Activated CD4-positive, alpha-beta T cell treated with anti-CD3 and anti-CD28 coated beads, Interleukin-2, amount 50 U/mL, for 1 hour (primary cell): ENCODE measurements at places on chromosomes 1 and 21.

GRCh38 chr1:226255380-226255779, 31.9 kb downstream of the MIXL1 start:
- DNase-seq, result no peak

DNA sequence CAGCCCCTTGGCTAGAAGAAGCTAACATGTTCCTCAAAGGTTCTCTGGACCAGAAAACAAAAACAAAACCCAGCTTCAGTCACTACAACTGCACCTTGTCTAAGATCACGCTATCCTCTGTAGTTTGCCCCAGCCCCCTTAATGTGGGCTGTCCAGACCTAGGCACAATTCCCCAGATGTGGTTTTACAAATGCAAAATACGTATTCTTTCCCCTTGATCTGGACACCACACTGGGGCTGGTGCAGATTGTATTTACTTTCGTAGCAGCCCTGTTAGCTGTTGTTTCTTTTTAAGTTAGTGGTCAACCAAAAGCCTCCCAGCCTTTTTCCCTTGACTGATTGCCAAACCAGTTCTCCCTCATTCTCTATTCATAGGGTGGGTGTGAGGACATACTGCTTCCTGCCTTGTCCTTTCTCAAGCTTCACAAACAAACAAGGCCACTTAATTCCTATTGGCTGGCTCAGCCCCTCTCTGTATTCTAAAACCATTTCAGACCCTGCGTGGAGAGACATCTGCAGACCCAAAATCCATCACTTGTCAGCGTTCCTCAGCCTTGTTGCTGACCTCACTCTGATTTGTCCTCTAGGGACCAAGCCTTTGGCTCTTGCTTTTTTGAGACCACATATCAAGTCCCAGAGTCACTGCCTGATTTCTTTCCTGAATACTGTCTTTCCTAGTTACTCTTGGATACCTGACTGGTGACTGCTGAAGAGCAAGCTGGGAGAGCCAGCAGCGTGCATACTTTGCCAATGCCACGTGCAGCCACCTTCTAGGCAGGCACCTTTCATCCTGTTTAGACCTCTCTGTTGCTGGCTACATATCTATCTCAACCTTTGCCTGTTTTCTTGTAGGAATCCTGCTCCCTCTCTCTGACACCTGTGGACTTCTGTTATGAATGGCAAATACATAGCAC, 96.4 kb upstream of the RAB3GAP2 start:
- no peak for DNase-seq

- DNase-seq, result no peak
Observed at GRCh38 chr1:113592230-113592629, 167.1 kb downstream of the PHTF1 start.

DNA sequence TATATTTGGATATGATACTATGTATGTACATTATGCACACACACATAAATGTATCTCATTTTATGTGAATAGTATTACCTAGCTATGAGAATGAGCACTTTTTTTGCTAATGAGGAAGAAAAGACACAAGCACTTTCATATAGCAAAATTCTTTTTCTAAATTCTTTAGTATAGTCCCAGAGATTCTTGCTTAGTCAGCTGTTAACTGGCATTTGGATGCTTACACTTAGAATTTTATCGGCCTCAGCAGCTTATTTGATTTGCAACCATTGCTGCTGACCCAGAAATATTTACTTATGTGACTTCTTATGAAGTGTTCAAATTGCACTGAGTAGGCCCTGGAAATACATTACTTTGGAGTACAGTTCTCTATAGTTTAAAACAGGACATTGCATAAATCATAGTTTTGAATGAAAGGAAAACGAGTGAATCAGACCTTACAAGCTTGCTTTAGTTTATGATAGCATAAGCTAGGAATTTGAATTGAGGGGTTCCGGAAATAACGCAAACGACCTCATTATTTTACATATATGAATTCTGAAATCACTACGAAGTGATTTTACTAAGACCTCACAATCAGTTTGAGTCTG, 653.9 kb upstream of the NEGR1 start:
- DNase-seq, result no peak

DNA sequence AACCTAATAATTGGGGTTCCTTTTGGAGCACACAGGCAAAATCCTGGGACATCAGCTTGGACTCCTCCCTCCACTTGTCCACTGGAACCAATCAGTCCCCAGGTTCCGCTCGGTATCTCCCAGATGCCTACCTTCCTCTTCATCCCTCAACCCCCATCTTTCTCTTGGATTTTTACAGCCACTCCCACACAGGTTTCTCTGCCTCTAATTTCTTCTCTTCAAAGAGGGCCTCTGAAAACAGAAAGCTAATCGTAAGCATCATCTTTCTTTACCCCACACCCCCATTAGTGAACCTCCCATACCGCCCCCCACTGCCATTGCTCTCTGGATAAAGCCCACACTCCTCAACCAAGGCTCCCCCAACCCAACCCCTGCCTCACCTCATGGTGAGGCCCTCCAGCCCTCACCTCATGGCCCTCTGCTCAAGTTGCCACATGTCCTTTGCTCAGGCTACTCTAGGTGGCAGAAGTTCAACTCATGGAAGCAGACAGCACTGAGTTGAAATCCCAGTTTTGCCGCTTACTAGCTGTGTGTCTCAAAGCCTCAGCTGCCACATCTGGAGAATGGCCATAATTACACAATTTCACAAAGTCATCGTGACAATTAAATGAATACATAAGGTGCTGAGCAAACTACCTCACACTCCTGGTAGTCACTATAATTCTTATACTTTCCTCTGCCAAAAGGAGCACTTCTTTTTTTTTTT, 18.1 kb upstream of the WASF2 start:
- DNase-seq, result no peak

DNA sequence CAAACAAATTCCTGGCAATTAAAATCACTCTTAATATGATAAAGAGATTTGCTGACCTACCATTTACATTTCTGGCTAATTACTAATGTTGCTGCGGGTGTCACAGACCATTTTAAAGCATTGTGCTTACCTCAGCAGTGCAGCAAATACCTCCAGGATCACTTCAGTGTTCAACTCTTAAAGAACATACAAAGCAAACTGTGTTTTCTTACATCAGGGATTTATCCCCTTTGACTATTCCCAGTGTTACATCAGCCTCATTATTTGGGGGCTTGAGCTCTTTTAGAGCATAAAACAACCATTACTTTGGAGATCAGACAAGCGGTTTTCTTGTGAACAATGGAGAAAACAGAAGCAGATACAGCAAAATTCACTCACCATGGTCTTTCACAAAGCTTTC, 185.4 kb downstream of the LYPLAL1 start:
- no peak for DNase-seq

DNA sequence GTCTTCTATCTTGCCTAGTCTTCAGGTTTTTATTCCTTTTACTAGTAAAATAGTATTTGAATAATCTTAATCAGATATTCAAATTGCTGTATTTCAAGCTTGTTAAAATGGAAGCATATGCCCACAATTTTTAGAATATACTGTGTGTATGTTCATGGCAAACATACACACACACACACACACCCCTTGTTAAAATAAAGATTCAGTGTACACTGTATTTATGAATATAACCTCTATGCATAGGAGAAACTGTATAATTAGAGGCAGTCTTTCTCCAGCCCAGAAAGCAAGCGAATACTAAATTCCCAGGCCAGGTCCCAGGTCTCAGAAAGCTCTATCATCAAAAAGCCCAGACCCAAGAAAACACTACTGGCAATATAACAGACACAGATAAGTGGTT, 57.8 kb downstream of the JAK1 start:
- no peak for DNase-seq
